Activated CD8-positive, alpha-beta T cell treated with anti-CD3 and anti-CD28 coated beads, Interleukin-2, amount 10 ng/mL, durations not matched to agents 7 days and 5 days (primary cell): ENCODE measurements at places on chromosomes 6 and 20. TPM values are rescaled to one million over a fixed set of nuclear protein-coding genes. Genes with fewer than 3 reads are reported as not detected.

The SEC23B gene
- total RNA-seq = 59.6 TPM

- H3K4me3 ChIP-seq = peak overlapping the region; percentile 65
- H3K27ac ChIP-seq = no peak overlapping the region
- H3K4me1 ChIP-seq = peaks cover 19% of the 10 kb centered on the region
- peaks cover 67% of the 10 kb centered on the region for H3K27me3 ChIP-seq
- no peak for DNase-seq
- H3K36me3 ChIP-seq = peaks cover 3% of the 10 kb centered on the region
Measured at GRCh38 chr20:32019156-32019510, 8.9 kb downstream of the CCM2L start.

The MRPS18A gene
- 38.7 TPM for total RNA-seq

DNA sequence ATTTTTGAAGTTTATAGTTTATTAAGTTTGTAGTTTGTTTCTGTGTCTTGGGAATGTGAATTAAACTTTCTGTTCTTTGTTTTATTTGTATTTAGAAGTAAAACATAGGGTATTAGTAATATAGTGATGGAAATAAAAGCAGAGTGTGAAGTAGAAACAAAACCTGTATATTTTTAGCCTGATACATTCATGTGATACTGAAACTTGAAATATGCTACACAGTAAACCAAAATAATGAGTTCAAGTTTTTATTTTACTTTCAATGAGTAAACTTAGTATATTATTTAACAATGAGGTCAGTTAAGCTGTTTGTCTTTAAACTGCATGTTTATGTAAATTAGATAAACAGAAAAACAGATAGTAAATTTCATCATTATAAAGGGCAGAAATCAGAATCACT lies 1592.6 kb downstream of the GRIK2 start:
- H3K27ac ChIP-seq = no peak overlapping the region
- DNase-seq = no peak
- H3K36me3 ChIP-seq = no peaks in the 10 kb centered on the region
- no peak overlapping the region for H3K4me3 ChIP-seq
- H3K4me1 ChIP-seq = no peaks in the 10 kb centered on the region
- no peaks in the 10 kb centered on the region for H3K27me3 ChIP-seq

DNA sequence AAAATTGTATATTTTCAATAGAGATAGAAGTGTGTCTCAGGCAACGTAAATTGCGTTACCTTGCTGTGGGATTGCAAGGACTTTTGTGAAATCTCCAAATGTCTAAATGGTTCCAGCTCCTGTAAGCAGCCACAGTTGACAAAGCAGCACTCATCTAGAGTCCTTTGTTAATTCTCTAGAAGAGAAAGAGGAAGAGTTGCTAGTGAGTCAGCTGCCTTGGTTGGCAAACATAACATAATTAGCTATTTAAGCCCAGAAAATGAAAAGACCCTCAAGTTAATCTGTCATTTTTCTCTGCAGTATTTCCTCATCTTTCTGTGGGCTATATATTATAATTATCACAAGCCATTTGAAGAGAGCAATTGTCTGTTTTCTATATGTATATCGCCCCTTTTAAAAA lies 66.4 kb upstream of the FABP7 start:
- peaks cover 2% of the 10 kb centered on the region for H3K4me1 ChIP-seq
- no peaks in the 10 kb centered on the region for H3K36me3 ChIP-seq
- no peak for DNase-seq

The PKIG gene
- 2.1 TPM for total RNA-seq

- peaks cover 11% of the 10 kb centered on the region for H3K4me1 ChIP-seq
- H3K27ac ChIP-seq = no peak overlapping the region
- peak; percentile 29 for DNase-seq
Measured at GRCh38 chr6:50724381-50725124, 11.2 kb downstream of the TFAP2D start.

The FOXF2 gene
- not detected for total RNA-seq

- H3K4me3 ChIP-seq = no peak overlapping the region
- peaks cover 21% of the 10 kb centered on the region for H3K4me1 ChIP-seq
- no peaks in the 10 kb centered on the region for H3K27me3 ChIP-seq
- DNase-seq = no peak
- no peak overlapping the region for H3K27ac ChIP-seq
Measured at GRCh38 chr6:20198775-20199174, 13.5 kb downstream of the MBOAT1 start.

DNA sequence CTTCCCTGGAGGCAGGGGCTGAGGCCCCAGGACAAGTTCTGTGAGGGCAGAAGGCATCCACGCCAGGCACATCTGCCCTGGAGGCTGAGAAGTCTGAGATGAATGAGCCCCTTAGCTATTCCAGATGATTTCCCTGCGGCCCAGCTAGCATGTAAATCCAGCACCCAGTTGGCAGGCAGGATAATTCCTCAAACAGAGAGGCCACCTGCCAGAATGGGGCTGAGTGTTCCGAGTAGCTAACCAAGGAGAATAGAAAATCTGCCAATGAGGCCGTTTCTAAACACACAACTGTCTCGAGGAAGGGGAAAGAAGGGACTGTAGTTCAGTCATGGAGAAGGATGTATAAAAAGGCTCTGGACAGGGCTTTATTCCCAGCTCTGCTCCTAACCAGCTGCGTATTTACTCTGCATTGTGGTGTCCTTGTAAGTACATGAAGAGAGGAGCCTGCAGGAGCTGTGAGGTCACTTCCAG lies 211.4 kb upstream of the CDYL start:
- DNase-seq = no peak
- H3K36me3 ChIP-seq = no peaks in the 10 kb centered on the region
- no peak overlapping the region for H3K4me3 ChIP-seq
- H3K27me3 ChIP-seq = peaks cover 2% of the 10 kb centered on the region
- H3K27ac ChIP-seq = no peak overlapping the region
- H3K4me1 ChIP-seq = no peaks in the 10 kb centered on the region

DNA sequence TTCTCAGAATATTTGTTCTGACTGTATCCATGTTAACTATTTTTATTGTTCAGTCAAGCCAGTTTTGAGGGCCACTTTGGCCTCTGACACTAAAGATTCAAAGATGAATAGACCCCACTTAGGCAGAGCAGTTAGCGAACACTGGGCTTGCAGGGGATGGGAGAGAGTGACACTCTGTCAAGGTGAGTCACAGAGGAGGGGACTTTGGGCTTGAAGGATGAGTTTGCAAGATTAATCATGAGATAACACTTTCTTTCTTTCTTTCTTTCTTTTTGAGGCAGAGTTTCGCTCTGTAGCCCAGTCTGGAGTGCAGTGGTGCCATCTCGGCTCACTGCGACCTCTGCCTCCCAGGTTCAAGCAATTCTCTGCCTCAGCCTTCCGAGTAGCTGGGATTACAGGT lies 46.4 kb downstream of the SPATA2 start:
- DNase-seq = no peak
- H3K4me3 ChIP-seq = no peak overlapping the region
- H3K36me3 ChIP-seq = peaks cover 22% of the 10 kb centered on the region
- H3K4me1 ChIP-seq = no peaks in the 10 kb centered on the region

The PHF1 gene
- total RNA-seq = 36.5 TPM
